NCI-H524 (cell line): ENCODE measurements at places on chromosomes 2 and 18.
A peak's percentile ranks its signal among the peaks of the same experiment; 100 is the strongest.

DNA sequence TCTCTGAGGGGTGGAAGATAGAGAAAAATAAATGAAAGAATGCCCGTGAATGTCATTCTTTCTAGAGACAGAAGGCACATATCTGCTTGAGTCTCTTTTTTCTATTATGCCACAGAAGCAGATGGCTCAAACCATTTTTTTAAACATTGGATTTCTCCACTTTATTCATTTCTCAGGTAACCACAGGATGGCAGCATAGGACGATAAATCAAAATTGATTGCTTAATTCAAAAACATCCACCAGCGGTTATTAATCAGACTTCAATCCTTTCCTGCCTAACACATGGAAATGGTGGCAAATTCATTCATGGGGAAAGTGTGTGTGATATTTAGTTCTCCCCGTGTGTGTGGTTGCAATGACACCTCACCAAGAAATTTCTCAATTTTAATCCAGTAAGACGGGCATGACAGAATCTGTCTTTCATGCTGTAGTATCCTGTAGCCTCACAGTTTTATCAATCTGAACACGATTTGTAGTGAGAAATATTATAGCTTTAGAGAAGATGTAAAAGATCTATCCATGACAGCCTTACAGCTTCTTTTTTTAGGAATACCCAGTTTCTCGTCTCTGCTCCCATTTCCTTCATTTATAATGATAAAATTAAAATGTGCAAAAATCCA, 72.2 kb downstream of the DSC3 start:
- peak; percentile 77 for DNase-seq

DNA sequence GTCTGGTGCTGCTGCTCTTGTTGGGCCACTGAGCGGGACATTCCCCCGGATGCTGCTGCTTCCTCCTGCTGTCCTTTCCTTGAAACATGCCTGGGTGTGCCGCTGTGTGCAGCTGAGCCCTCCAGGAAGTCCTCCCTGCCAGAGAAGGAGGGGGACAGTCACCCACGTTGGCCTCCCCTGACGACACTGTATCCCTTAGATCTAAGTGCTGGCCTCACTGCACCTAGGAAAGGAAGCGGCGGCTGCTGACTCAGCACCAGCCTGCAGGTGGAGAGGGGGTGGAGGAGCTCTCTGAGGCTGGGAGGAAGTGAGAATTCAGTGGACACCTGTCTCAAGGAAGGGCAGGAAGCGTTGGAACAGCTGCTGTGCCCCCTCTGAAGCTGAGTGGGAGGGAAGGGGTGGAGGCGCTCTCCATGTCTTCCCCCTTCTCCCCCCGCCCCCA, 239.8 kb downstream of the HAUS1 start:
- DNase-seq: peak; percentile 33

DNA sequence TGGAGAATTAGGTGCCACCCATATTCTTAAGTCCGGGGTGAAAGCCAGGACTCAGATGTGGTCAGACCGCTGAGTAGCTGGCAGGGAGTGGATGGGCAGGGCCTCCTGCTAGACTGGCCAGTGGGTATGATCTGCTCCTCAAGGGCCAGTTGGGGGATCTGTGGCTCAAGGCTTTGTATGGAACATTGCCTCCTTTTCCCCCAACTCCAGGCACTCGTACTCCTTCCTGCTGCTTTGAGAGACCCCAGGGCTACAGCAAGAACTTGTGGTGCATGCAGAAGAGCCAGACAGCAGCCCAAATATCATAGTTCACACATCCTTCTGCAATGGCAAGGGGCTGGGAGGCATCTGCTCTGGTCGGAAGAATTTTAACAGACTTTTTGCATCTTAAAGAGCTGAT, 61.7 kb downstream of the PDCL3 start:
- DNase-seq: no peak

GRCh38 chr18:73690222-73690621, 457.4 kb downstream of the FBXO15 start:
- no peak for DNase-seq

GRCh38 chr2:24721470-24721869, 71.7 kb downstream of the PTRHD1 start:
- DNase-seq: peak; percentile 91

DNA sequence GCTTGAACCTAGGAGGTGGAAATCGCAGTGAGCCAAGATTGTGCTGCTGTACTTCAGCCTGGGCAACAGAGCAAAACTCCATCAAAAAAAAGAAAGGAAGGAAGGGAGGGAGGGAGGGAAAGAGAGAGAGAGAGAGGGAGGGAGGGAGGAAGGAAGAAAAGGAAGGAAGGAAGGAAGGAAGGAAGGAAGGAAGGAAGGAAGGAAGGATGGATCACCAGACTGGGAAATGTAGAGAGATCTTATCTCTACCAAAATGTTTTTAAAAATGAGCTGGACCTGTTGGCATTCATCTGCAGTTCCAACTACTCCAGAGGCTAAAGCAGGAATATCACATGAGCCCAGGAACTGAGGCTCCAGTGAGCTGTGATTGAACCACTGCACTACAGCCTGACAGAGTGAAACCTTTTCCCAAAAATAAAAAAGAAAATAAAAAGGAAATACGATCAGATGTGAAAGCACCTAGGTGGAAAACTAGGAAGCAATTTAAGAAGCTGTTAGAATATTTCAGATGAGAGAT, 239.4 kb downstream of the CDH7 start:
- no peak for DNase-seq

DNA sequence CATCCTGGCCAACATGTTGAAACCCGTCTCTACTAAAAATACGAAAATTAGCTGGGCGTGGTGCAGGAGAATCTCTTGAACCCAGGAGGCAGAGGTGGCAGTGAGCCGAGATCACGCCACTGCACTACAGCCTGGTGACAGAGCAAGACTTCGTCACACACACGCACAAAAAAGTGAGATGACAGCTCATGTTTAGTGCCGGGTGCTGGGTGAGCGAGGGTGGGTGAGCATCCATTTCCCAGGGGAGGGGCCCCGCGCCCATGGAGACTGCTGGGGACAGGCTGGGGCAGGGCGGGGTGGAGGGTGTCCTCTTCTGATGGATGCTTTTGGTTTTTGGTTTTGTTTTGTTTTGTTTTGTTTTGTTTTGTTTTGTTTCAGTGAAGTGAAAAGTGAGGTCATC, 206.5 kb downstream of the GBX2 start:
- no peak for DNase-seq

DNA sequence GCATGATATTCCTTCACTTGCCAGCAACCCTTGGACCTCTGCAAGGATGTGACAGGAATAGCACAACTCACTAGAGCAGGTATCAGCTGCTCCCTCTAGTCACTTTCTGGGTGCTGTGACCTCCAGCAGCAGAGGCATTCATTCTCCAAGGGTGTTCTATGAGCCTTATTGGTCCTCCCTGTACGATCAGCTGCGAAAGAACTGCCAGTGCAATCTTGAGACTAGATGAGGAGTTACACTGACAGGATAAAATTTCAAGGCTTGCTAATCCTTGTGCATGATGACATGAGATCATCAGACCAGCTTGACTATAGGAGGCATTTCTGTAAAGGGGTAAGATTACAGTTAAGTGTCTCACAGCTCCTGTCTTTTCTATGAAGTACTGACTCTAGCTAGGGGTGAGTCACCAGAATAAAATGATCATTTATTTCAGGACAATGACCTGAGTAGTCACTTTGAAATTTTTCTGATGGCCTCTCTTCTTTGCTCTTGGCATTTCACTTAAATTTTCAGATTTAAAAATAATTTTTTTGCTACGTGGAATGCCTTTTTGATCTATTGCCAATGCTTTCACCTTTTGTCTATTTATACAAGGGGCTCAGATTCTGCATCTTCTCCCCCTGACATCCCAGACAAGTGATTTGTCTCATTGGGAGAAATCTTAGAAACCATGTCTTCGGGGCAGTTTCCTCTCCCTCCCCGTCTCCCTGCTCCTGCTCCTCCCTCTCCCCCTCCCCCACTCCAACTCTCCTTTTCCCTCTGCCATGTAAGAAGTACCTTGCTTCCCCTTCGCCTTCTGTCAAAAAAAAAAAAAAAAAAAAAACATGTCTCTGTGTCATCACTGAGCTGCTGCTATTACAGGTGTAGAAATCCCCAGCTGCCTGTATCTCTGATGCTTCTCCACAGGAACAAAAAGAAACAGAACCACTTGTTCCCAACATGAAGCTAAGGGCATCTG, 49.2 kb upstream of the FRZB start:
- peak; percentile 92 for DNase-seq

DNA sequence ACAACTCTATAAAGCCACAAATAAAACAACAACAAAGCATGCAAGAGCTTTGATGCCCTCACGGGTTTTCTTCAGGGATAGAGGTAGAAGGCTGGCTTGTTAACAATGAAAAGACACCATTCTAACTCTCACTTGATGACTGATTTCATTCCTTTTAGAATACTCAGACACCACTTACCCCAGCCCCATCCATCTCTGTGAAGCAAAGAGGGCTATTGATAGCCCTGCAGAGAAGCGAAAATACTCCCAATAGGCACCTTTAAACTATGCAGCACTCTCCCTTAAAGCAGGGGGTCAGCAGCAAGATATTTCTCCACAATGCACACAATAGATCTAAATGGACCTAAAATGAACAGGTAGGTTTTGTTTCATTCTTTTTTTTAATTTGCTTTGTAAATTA, 35.1 kb downstream of the ZNF385B start:
- no peak for DNase-seq

DNA sequence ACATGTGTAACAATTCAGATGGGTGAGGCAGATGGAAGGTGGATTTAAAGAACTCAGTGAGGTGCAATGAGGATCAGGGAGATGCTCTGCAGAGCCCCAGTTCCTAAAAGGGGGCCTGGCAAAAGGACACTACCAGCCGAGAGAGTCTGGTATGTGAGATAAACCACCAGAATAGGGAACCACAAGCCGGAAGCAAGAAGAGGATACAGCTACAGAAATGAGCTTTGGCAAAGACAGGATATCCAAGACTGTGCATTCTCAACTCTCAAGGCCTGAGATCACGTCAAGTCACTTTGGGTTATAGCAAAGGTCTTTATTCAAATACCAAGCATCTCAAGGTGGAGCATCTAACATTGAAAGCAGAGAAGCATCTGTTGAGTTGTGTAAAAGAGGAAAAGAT, 293.5 kb downstream of the ARHGAP15 start:
- DNase-seq: no peak

GRCh38 chr2:134301099-134301927, 47.4 kb downstream of the MGAT5 start:
- DNase-seq: no peak

- no peak for DNase-seq
These were observed 11.3 kb downstream of the MLPH start for GRCh38 chr2:237498341-237498740.

DNA sequence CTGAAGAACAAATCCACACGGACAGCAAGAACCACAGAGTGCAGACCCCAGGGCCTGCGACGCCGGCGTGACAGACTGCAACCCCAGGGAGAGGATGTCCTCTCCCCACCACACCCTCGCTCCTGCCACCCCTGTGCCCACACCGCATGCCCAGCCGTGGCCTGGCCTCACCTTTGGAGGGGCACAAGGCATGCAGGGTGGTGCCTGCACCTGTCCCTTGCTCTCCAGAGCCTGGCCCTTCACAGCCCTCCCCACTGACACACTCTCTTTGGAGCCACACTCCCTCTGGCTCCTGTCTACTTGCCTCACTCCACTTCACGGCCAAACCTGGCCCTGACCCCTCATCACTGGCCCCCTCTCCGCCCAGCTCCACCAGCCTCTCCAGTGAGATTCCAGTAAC, 9.3 kb downstream of the THAP4 start:
- no peak for DNase-seq

DNA sequence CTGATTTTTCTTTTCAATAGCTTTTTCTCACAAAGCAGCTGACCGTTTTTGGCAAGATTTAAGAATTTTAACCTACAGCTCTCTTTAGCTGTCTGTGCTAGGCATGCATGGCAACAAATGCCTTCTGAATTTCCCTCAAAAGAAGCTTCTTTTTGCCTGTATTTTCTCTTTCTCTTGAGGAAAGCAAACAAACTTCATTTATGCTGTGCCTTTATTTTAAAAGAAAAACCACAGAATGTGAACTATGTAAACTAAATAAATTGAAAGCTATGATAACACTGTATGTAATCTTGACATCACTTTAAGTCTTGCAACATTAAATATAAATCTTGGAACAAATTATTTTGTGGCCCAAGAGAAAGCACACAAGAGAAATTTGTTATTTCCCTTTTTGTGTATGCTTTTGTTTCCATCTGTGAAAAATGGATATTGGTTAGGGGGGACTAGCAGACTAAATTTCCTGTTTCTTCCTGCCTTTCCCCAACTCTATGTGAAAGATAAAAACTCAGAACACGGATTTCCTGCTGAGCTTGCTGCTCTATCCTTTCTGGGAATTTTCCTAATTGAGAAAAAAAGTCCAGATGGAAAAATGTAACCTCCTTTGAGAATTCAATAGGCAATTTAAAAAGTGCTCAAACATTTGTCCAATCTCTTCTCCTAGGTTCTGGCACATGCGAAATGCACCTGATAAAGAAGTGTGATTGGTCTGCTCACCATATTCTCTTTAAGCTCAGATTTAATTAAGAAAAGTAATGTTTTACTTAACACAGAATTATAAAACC, 20.9 kb upstream of the TFPI start:
- no peak for DNase-seq

GRCh38 chr18:51943281-51943680, 396.7 kb upstream of the DCC start:
- no peak for DNase-seq

GRCh38 chr2:199228887-199229819, 228.6 kb downstream of the SATB2 start:
- no peak for DNase-seq

DNA sequence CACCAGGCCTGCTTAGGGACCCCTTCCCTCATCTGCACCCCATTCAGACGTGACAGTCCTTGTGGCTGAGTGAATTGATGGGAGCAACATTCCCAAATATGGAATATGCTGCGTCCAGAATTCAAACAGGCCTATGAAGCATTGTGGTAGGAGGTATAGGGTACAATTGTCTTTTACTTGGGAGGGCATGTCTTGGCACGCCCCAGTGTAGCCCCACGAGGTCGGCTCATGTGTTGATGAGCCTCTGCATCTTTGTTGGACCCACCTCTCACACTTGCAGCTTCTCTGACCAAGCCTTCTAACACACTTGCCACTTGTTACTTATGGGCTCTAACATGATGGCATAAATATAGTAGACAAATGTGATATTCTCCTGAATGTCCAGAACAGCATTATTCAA, 1.6 kb downstream of the TIMM21 start:
- DNase-seq: no peak

DNA sequence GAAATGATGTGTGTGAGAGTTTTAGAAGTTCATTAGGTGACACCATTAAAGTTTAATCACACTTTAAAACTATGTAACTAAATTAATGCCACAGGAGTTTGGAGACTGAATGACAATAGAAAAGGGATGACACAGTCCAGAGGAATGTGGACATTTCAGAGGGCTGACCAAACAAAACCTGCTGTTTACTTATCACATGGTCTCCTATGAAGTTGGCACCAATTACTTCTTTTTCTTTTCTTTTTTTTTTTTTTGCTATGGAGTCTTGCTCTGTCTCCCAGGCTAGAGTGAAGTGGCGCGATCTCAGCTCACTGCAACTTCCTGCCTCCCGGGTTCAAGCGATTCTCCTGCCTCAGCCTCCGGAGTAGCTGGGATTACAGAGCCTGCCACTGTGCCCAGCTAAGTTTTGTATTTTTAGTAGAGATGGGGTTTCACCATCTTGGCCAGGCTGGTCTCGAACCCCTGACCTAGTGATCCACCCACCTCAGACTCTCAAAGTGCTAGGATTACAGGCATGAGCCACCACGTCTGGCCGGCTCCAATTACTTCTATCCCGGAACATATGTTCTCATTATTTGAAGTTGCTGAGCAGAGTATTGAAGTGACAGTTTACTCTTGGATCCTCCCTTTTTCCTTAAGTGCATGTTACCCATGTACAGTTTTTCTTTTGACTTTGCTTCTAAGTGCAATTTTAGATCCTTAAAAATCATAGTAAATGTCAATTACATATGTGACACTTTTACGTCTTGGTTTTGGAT, 4.3 kb downstream of the AGPS start:
- DNase-seq: no peak
